ENCODE measurements at places on chromosomes 1 and 21.

DNA sequence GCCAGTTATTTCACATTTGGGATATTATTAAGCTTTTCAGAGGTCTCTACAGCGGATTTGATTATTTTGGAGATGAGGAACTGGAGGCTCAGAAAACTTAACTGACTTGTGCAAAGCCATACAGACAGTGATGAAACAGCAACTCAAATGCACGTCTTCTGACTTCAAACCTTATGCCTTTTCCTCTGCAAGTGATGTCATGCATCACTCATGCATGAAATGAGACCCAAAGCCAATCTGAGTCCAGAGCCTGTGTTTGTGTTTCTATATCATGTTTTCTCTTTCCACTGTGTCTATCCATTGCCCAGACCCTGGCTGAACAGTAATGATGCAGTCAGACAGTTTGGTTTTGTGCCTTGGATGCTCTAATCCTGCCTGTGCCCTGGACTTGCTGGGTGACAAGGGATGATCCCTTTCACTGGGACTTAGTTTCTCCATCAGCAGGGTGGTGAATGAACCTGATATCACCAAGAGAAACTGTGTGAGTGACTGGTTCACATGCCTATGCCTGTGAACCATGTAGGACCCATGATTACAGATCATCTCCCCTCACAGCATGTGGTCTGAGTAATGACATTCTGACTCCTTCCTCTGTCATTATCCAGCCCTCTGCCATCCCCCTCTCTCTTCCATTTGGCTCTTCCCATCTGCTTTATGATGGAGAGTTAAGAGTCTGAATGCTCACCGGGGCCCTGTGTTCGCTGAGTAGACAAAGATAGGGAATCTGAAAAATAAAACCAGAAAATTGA lies 33.4 kb downstream of the SLAMF6 start:
- DNase-seq = no peak

- no peak for DNase-seq
These were observed 75.8 kb downstream of the RHOU start for GRCh38 chr1:228810878-228811711.

DNA sequence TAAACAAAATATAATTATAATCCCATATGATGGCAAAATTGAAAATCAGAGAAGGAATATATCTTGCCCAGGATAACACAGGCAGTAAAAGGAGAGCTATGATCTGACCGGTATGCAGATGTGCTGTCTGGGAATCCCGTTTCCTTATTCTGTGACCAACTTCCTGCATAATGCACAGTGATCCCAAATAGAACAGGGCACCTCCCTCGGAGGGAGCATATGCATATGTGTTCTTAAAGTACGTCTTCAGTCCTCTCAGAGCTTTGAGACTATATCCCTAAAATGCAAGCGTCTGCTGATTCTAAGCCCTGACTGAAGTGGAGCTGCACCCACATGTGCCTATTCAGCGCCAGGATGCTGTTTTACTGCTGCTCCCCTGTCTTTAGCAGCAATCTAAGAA lies 366.1 kb upstream of the PTBP2 start:
- DNase-seq = no peak

DNA sequence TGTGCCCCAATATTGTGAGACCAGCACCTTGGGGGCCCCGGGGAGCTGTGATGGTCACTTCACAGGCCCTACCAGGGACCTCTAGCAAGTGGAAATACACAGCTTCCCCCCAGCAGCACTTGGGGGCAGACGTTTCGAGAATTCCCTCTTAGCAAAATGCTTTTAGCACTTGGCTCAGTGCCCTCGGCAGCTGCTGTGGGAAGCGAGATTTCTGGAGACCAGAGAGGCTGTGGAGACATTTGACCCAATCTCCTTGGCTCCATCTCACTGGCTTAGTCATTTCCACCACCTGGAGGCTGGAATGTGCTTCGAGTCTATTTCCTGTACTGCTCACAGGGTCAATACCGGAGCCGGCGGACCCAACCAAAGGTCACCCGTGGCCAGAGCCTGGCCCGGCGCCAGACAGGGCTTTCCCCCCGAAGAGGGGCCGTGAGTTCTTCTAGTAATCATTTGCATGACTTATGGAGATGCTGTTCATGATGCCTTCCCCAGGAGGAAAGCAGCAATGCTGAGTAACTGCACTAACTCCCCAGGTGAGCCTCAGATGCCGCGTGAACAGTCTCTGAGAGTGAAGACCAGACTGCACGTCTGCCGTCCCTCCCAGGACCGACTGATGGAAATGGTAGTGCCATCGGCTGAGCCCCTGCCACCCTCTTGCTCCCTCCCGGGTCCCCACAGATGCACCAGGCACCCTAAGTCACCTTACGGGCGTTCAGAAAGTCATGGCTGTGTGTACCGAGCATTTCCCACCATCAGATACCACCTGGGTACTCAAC lies 4.4 kb upstream of the C2CD2 start:
- no peak for DNase-seq

- DNase-seq = no peak
These were observed 2.3 kb downstream of the RXRG start for GRCh38 chr1:165442653-165443052.

DNA sequence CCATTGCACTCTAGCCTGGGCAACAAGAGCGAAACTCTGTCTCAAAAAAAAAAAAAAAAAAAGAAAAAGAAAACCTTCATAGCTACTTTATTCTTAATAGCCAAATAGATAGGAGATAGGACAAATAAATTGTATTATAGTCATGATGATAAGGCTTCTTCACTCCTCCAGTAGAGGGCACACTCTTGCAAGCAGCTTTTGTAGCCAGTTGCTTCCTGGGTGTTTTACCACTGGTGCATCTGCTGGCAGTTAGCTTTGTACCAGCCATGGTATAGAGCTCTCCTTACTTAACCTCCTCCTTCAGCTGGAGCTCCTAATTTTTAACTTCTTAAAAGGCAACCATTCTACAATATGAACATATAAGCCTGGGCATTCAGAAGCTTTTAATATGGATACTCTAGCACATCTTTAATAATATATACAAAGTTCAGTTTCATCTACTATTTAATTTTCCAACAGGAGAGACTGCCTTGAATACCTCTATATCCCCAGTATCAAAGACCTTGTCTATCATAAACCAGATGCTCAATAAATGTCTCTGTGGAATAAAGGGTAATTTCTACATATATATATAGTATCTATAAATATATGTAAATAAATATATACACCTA lies 35.8 kb downstream of the EVI5 start:
- no peak for DNase-seq

- no peak for DNase-seq
These were observed 48.1 kb upstream of the UBE2U start for GRCh38 chr1:64155278-64155677.

DNA sequence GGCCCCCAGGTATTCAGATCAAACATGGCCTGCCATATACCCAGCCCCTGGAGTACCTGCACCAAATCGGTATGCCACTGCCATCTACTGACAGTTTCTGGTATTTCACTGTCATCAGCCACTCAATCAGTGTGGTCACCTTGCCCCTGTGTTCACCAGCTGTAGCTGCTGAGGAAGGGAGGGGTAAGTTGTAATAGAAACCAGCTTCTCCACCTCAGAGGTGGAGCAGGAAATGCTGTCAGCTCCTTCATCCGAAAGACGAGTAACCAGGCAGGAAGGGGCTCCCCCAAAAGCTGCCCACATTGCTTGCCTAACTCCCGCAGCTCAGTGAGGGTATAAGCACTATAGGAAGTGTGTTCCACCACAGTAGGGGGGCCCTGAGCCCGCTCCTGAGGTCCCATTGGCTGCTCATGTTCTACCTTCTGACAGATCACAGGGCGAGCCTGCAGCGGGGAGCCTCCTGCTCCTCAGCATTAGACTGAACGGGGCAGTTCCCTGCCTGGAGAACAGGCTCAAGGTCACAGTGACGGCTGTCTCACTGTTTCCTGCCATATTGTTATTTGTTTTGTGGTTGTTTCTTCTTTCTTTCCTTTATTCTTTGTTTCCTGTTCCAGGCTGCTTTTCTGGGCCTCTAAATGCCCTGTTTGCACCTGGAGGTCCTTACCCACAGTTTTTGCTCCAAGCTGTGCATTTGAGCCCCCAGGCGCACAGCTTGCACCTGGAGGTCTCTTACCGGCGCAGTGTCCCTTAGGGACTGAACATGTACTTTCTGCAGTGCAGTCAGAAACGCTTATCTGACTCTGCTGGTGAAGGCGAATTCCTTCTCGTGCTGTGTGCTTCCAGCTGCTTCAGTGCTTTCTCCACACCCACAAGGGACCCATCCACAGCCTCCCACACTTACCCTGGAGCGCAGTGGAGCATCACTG lies 1638.3 kb downstream of the MRPL39 start:
- DNase-seq = peak; percentile 16

- no peak for DNase-seq
These were observed 40.0 kb upstream of the DSCAM start for GRCh38 chr21:40886931-40887330.

- no peak for DNase-seq
These were observed 76.2 kb downstream of the C1orf21 start for GRCh38 chr1:184462990-184463389.

GRCh38 chr1:6872573-6873261 lies 87.5 kb downstream of the CAMTA1 start:
- DNase-seq = no peak

GRCh38 chr1:41576620-41577019 lies 92.1 kb upstream of the EDN2 start:
- DNase-seq = no peak

GRCh38 chr21:32334980-32335531 lies 36.4 kb downstream of the MRAP start:
- DNase-seq = no peak

DNA sequence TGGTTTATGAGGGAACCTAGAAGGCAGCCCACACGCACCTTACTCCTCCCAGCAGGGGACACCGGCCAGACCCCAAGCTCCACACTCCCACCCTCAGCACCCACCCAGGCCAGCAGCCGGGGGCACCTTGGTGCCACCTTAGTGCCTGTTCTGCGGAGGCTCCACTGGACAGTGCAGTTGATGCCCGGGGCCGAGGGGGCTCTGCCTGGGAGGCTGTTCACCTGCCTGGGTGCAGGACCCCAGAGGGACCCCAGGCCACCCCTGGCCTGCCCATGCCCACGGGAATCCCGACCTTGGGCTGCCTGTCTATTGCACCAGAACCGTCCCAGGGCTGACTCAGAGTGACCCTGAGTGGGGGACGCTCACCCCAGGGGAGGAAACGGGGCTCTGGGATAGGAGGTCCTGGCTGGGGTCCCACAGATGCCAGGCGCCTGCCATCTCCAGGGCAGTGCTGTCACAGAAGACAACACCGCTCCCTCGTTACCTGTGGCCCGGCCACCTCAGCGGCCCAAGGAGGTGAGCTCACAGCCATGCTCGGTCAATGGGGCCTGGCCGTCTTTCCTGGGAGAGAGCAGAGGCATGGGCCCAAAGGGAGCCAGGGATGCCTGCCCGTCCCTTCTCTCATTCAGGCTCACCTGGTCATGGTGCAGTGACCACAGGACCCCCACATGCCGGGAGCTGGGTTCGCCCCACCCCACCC lies 696 bp downstream of the SCNN1D start:
- DNase-seq = no peak

DNA sequence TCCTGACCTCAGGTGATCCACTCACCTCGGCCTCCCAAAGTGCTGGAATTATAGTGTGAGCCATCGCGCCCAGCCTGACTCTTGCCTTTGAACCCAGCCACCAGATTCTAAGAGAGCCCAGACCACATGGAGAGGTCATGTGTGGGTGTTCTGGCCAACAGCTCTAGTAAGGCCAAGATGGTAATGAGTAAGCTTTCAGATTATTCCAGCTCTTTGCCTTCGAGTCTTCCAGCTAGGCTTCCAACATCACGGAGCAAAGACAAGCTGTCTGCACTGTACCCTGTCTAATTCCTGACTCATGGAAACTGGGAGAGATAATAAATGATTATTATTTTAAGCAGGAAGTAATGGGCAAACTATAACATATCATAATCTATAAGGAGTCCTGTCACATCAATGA lies 14.8 kb upstream of the ZFP69B start:
- no peak for DNase-seq

DNA sequence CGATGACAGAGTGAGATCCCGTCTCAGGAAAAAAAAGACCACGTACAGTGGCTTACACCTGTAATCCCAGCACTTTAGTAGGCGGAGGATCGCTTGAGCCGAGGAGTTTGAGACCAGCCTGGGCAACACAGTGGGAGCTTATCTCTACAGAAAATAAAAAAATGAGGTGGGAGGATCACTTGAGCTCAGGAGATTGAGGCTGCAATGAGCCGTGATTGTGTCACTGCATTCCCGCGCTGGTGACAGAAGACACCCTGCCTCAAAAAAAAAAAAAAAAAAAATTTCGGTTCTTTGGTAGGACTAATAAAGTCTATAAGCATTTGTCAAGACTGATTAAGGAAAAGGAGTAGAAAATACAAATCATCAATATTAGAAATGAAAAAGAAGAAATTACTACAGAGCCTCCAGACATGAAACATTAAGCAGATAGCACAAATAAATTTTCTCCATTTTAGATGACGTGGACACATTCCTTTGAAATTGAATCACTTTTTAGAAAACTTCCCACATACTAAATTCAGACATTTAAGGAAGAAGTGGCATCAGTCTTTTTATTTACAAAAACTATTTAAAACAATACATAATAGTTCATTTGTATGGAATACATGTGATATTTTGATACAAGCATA lies 30.4 kb downstream of the MORC3 start:
- no peak for DNase-seq

- DNase-seq = no peak
These were observed 70.6 kb downstream of the ALPL start for GRCh38 chr1:21579791-21580190.

DNA sequence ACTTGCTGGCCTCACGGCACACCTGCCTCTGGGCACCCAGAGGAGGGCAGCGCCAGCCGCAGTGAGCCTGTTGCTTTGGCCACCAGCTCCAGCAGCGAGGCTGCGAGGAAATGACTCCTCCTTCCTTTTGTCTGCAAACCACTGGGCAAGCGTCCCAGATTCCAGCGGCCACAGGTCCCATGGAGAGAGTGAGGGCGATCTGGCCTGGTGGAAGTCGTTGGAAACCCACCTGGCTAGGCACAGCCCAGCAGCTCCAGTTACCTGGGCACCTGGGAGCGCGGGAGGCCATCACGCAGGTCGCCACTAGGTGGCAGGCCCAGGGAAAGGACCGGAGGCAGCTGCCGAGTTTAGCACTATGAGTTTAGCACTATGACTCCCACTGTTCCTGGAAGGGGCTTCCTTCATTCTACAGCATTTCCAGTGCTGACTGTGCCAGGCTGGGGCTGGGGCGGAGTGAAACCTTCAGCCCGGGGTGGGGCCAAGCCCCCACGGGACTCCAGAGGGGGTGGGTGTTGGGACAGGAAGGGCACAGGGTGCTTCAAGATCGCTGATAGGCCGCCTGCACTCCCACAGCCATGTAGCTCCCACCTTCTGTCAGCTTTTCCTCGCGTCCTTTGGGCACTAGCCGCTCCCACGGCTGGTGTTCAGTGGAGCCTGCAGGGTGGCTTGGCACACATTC lies 1.1 kb upstream of the ESPN start:
- DNase-seq = peak; percentile 52

- no peak for DNase-seq
These were observed 46.2 kb upstream of the PAPPA2 start for GRCh38 chr1:176416777-176417176.
